Esophagus squamous epithelium (tissue), 5 donors: ENCODE measurements at places on chromosomes 5 and 9. TPM values are rescaled to one million over a fixed set of nuclear protein-coding genes. Genes with fewer than 3 reads are reported as not detected.

DNA sequence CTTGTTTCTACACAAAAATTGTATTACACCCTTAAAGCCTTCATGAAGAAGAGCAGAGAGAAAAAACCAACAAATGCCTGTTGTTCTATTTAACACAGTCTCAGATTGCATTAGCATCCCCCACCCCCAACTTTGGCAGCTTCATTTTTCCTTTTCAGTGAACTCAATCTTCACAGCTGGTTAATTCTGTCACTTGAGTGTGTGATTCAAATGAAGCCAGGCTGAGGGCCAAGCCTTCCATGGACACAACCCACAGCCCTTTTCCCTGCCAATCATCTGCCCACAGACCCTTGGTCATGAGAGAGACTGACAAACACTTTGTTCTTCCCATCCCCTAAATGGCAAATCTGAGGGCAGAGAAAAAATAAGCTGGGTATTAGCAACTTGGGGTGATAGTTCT, 217.5 kb upstream of the NMUR2 start:
- DNase-seq: no peak

DNA sequence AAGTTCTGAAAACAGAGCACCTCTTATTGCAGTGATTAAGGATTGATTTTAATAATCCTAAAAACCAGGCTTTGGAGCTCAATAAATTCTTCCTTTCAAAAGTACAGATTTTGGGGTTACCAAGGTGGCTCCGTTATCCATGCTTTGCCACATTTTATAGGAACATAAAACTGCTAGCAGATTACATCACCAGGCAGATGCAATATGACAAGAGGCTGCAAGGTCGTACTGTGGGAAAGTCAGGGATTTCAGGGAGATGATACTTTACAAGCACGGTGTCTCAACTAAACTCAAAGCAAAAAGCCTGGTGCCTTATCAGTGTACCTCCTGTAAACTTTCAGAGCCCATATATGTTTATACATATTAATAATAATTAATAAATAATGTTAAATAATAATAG, 28.6 kb downstream of the ADAMTSL1 start:
- no peak for DNase-seq

DNA sequence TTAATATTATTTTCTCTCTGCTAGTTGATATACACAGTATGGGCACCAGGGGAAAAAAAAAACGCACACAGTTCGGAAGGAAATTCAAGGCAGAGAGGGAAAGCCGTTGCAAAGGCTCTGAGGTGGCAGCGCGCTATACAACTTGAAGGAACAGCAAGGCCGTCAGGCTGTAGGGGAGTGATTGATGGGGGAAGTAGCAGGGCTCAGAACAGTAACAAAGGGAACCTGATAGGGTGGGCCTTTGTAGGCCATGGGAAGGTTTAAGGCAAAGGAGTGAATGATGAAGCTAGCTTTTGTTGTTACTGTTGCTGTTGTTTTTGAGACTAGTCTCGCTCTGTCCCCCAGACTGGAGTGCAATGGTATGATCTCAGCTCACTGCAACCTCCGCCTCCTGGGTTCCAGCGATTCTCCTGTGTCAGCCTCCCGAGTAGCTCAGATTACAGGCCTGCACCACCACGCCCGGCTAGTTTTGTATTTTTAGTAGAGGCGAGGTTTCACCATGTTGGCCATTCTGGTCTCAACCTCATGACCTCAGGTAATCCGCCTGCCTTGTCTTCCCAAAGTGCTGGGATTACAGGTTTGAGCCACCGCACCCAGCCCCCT, 27.0 kb downstream of the AQP7 start:
- no peak for DNase-seq

- DNase-seq: no peak
Measured at GRCh38 chr5:53032188-53032587, 43.0 kb downstream of the ITGA2 start.

The PCDHGA11 gene
- 3.4 TPM for total RNA-seq

The CHSY3 gene
- 0.70 TPM for total RNA-seq

The FSD1L gene
- 1.8 TPM for total RNA-seq

- DNase-seq: no peak
Measured at GRCh38 chr9:123208626-123209174, 59.7 kb downstream of the STRBP start.

The ARSI gene
- total RNA-seq: 7.2 TPM

DNA sequence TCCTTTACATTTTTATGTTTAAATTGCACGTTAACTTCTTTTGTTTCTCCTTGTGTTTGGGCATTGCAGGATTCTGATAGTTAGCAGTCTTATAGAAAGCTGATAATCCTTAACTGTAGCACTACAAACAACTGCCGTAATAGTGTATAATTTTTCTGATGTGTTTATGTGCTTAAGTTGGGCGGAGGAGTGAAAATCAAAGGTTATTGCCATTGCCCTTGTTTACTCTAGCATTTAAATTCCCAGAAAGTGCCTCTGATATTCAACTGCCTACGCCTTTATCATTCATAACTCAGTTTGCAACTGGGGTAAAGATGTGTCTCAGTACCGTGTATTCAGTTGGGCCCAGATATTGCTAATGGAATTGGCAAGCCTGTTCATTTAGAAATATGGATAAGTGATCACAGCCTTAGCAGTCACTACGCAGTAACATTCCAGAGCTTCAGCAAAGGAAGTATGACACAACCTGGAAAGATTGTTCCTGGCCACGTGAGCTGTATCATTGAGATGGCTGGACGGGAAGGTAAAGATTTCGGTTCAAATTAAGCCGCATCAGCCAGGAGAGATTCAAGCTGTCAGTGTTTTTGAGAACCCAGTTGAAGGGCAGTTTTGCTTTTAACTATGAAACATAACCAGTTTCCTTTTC, 28.1 kb upstream of the LRRTM2 start:
- DNase-seq: no peak

- DNase-seq: no peak
Measured at GRCh38 chr5:103942587-103943186, 380.1 kb upstream of the NUDT12 start.

The NRG2 gene
- total RNA-seq: 2.7 TPM

The NEURL1B gene
- 18.8 TPM for total RNA-seq

DNA sequence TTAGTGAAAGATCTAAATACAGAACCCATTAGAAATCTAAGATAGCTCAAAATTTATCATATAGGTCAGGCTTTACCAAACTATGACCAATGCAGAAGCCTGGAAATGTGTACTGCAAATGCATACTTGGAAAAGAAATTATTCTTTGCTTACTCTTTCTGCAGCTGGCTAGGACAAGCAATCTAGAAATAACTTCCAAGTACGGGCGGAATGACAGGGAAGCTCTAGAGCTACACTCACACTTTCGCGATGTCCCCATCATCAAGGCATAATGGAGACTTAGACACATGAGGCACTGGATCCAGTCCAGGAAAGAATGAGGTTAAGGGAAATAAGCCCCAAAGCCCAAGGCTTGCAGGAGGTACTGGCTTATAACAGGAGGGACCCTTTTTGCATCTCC, 22.4 kb upstream of the MAP1B start:
- no peak for DNase-seq

DNA sequence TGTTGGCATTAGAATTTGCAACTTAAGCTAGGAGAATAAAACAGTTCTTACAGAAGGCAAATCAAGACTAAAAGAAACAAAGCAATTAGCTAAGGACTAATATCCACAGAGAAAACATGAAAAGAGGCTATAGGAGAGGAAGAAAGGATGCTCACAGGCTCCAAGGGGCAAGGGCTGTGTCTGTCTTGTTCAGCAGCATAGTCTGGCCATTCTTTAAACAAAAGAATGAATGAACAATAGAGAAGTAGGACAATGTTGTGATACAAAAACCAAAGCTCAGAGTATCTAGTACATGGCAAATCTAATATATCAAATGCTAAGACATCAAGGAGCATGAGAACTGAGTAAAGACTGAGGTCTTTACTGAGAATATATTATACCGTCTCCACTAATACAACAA, 39.5 kb downstream of the PLPP1 start:
- DNase-seq: no peak

DNA sequence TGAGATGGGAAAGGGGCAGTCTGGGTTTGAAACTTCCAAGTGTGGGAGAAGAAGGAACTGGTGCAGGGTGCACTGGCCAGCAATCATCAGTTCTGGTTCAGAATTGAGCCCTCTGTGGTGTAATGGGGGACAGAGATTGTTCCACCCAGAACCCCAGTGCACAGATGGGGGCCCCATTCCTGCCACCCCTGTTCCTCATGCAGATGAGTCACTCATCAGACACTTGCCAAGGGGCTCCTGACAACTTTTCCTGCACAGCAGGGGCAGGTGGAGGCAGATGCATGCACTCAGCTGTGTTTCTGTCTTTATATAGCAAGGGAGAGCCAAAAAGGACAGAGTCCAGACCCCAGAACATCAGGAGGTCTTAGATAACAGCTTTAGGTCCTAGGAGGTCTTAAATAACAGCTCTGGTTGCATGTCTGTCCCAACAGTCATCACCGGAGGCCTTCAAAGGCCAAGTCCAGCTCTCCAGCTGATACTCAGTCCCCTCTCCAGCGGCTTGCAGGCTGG, 252.9 kb downstream of the HSPA4 start:
- DNase-seq: no peak

DNA sequence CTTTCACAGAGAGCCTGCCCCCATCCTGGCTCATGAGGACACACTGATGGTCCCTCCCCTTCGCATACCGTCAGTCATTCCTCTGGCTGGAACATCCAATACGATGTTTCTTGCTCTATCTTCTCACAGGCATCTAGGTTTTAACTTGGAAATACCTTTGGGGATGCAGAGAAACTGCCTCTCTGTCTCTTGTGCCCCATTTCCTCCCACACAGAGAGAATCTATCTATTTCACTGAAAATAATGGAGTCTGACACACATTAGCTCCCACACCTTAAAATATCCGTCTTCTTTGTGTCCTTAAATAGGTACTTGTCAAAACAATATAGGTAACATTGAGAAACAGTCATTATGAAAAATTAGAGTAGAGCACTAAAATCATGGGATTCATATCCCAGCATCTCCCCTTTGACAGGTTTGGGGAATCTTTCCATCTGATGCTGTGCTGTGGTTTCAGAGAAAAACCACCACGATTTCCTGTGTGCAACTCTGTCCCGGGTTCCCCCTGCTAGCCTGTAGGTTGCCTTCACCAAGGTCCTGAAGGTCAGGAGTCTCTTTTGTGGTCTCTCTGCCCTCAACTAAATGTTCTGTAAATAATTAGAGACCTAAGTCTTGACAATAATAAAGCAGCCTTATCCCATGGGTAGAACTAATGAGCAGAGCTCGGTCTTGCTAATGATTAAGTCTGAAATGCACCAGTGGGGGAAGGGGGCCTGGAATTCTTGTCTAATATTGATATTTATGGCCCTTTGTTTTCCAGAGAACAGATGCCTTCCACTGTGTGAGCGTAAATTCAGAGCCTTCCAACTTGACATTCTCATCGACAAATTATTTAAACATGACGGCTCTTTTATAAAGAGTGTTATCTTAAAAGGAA, 371.0 kb downstream of the ICE1 start:
- no peak for DNase-seq

The AGXT2 gene
- not detected for total RNA-seq

GRCh38 chr9:16039218-16039987, 486.6 kb downstream of the CCDC171 start:
- no peak for DNase-seq

DNA sequence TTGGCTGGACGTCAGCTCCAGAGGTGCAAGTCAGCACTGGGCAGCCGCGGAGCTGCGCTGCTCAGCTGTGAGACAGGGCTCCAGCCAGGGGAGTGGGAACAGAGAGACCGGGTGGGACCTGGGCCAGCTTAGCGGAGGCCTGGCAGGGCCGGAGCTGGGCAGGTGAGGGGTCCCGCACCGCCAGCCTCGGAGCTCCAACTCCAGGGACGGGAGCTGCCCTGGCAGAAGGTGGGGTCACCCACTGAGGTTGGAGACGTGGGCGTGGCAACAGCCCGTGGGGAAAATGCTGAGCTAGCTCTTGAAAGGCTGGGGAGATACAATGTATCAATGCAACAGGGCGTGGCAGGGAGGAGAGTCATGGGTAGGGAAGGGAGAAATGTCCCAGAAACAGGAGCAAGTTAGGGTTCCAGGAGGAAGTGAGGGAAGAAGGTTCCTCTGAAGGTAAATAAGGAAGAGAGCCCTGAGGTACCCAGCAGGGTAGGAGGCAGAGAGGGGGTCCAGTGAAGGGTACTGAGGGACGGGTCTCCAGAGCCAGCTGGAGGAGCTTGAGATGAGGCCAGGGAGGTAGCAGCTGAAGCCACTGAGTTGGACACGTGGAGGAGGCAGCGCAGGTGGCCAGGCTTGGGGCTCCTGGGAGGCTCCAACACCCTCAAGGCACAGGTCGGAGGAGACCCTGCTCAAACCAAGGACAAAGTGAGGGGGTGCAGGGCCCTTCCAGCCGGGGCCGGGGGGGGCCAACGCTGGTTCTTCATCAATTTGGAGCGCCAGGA, 736 bp upstream of the NKD2 start:
- no peak for DNase-seq

GRCh38 chr9:39108145-39108544, 179.8 kb downstream of the CNTNAP3 start:
- DNase-seq: no peak

- no peak for DNase-seq
Measured at GRCh38 chr9:123607479-123607878, 251.5 kb downstream of the CRB2 start.

GRCh38 chr9:93058355-93059010, at the start of gene SUSD3:
SUSD3 (plus strand) TSS chr9:93058701; CDS start chr9:93058743, 42 bp downstream.
- no peak for DNase-seq

DNA sequence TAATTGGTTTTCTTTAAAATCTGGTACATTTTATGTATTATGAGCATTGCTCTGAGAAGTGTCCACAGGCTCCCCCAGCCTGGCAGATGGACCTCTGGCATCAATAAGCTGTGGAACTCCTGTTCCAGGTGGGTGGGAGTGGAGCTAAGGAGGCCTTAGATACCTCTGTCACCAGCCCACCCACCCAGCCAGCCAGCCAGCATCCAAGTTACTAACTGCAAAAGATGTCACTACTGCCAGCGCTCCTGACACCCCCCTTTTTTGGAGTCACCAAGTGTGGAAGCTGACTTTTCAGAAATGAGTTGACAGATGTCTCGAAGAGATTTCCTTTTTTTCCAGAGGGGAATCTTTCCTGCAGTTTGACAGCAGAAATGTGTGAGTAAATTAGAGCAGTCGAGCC, 111.2 kb downstream of the GALNT10 start:
- no peak for DNase-seq

The HCN1 gene
- total RNA-seq: not detected
